ENCODE measurements at places on chromosomes 12 and 14. TPM values are rescaled to one million over a fixed set of nuclear protein-coding genes. Genes with fewer than 3 reads are reported as not detected.

PRIMA1 gene
- 2.9 TPM for polyA plus RNA-seq

NAV3 gene
- 0.41 TPM for polyA plus RNA-seq

MSRB3 gene
- polyA plus RNA-seq = 5.4 TPM

TAS2R8 gene
- polyA plus RNA-seq = not detected

POTEG gene
- not detected for polyA plus RNA-seq
